Sigmoid colon (tissue), 7 donors: ENCODE measurements at places on chromosomes 16 and 17. TPM values are rescaled to one million over a fixed set of nuclear protein-coding genes. Genes with fewer than 3 reads are reported as not detected.

Gene IL34
- not detected for total RNA-seq

Gene AATK
- total RNA-seq: 4.8 TPM

Gene AOC2
- total RNA-seq: 2.1 TPM

Gene ATF7IP2
- total RNA-seq: 22.0 TPM

Gene GRAPL
- not detected for total RNA-seq

Gene RSPRY1
- 31.1 TPM for total RNA-seq

Gene CMTM2
- not detected for total RNA-seq

Gene SPATA32
- not detected for total RNA-seq

- H3K27me3 ChIP-seq: no peaks in the 10 kb centered on the region
- H3K27ac ChIP-seq: peak overlapping the region; percentile 83
- H3K36me3 ChIP-seq: no peaks in the 10 kb centered on the region
- no peak overlapping the region for H3K4me3 ChIP-seq
- H3K4me1 ChIP-seq: peaks cover 16% of the 10 kb centered on the region
- DNase-seq: no peak
Observed at GRCh38 chr16:87791295-87792204, 25.8 kb upstream of the KLHDC4 start.

DNA sequence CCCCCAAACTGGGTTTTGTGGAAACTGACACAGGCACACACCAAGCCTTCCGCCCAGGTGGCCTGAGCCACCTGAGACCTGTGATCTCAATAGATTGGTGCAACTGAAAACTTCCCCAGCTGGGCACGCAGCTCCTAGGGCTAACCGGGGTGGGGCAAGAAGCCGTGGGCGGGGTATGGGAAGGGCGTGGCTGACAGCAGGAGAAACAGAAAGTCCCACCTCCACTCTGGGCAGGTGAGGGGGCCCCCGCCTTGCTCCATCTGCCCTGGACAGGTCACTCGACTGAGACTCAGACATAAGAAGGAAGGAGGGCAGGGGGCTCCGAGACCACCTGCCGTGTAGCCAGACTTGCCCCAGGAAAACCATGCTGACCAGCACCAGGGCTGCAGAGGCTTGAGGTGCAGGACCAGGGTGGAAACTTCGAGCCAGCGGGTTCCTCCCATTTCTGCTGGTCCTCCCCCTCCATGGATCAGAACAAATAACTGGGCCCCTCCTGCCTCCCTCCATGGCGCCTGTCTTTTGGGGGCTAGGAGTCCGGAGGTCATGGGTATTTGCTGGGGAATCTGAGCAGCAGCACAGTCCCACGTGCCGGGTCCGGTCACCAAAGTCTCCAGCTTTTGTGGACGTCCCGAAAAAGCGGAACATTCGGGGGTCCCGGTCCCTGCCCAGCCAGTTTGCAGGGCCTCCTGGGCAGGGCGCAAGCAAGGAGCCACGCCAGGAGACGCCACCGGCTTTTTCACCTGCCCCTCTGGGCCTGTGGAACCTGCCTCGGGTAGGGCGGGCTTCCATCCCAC lies 1.3 kb downstream of the TIMP2 start:
- peak; percentile 82 for DNase-seq
- H3K27me3 ChIP-seq: no peaks in the 10 kb centered on the region
- peak overlapping the region; percentile 98 for H3K27ac ChIP-seq
- peaks cover 60% of the 10 kb centered on the region for H3K4me1 ChIP-seq
- H3K4me3 ChIP-seq: peak overlapping the region; percentile 60
- H3K36me3 ChIP-seq: no peaks in the 10 kb centered on the region

DNA sequence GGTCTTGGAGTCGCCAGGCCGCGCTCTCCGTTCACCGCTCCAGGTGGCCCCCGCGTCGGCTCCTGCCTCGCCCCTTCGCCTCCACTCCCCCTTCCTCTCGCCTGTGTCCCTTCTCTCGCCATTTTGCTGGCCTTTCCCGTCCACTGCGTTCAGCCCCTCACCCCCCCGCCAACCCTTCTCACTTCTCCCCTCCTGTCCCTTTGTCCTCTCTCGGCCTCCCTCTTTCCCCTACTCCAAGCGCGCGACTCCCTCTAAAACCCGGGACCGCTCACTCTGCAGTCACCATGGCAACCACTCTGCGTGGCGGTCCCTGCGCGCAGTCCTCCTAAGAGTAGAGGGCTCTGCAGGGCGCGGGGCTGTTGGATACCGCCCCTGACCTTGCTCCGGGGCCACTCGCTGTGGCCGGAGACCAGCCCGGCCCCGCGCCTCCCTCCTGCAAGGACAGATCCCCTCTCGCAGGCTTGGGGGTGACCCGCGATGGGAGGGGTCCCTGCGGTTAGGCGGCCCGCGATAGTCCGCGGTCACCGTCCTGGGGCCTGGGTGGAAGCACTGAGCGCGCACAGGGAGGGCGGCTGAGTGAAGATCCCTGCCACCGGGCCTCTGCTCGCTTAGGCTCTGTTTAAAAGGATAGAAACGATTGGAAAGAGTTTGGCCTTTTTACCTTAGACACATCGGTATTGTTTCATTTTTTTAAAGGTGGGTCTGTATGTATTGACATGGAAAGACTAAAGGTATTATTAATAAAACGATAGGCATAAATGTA lies 454 bp downstream of the CCDC40 start:
- peak overlapping the region; percentile 83 for H3K27ac ChIP-seq
- peak overlapping the region; percentile 66 for H3K4me3 ChIP-seq
- no peak for DNase-seq
- no peaks in the 10 kb centered on the region for H3K27me3 ChIP-seq
- H3K4me1 ChIP-seq: peaks cover 15% of the 10 kb centered on the region

DNA sequence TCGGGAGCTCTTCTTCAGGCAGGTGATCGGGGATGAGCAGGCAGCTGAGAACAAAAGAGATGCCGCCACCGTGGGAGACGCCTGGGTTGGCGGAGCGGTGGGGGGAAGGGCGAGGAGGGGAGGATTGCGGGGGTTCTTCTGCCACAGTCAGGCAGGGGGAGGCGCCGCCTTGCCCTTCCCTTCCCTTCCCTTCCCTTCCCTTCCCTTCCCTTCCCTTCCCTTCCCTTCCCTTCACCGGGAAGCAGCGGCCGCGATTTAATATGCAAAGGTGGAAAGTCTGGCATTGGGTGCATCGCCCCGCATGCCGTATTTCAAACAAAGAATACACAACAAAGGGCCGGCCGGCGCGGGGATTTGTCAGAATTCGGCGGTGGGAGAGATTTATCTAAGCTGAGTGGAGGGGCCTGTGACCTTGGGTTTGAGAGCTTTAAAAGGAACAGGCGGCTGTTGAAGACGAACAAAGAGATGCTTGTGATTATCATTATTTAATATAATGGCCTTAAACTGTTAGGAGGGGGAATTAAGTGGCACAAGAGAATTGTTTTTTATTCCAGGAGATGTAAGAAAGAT lies 262.3 kb upstream of the TNRC6C start:
- H3K4me3 ChIP-seq: no peak overlapping the region
- DNase-seq: no peak
- peak overlapping the region; percentile 7 for H3K27ac ChIP-seq
- no peaks in the 10 kb centered on the region for H3K27me3 ChIP-seq

DNA sequence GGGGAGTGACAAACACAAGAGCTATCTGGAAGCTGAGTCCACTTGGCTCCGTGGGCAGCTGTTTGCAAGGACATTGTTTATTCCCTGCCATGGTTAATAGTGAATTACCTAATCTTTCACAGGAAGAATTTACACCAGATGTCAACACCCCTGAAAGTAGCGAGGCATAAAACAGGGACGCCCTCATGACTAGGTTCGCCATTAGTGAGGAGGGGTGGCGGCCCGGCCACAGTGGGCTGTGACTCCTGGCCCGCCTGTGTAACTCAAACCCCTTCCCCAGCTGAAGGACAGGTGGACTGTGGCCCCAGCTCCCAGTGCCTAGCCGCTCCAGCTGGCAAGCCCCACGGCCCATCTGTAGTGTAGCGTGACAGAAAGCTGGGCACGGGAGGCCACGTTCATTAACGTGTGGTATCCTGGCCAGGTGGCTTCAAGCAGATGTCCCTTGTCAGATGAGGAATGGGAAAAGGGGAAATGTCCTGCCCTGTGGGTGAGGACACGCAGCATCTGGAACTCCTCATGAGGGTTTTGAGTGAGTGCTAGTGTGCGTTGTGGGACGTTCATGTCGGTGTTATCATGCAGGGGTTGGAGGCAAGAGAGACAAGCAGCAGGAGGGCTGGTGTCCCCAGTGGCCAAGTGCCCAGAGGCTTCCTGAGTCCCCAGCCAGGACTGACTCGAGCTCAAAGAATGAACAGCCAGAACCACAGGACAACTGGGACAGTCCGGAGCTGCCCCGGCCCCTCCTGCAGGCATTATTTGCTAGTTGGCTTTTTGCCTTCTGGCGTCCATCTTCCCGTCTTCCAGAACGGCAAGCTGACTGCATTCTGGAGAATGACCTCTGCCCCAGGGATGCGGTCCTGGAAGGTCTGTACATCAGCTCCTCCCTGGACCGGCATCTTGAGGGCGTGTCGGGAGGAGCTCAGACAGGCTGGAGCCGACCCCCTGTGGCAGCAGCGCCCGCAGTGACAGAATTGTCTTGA lies 19.2 kb downstream of the KDM8 start:
- no peaks in the 10 kb centered on the region for H3K27me3 ChIP-seq
- H3K4me3 ChIP-seq: no peak overlapping the region
- peaks cover 20% of the 10 kb centered on the region for H3K4me1 ChIP-seq
- H3K36me3 ChIP-seq: no peaks in the 10 kb centered on the region

DNA sequence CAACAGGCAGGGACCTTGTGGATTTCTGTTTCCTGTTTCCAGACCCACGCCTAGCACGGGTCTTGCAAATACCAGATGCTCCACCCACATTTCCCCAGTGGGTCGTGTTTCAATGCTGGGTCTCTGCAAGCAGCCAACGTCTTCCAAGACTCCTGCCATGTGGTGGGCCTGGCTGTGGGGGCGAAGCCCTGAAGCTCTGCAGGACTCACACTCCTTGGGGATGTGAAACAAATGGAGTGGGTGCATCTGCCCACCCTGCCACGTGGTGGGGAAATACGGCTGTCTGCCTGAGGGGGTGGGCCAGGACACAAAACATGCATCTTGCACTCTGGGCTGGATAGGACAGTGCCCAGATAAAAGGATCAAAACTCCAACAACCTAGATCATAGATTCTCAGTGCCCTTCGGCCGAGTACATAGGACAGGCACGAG lies 32.6 kb downstream of the FA2H start:
- H3K27me3 ChIP-seq: peaks cover under 1% of the 10 kb centered on the region
- peaks cover 14% of the 10 kb centered on the region for H3K4me1 ChIP-seq
- no peak overlapping the region for H3K4me3 ChIP-seq
- no peak overlapping the region for H3K27ac ChIP-seq
- H3K36me3 ChIP-seq: no peaks in the 10 kb centered on the region

- no peak overlapping the region for H3K27ac ChIP-seq
- H3K27me3 ChIP-seq: no peaks in the 10 kb centered on the region
- no peaks in the 10 kb centered on the region for H3K36me3 ChIP-seq
- DNase-seq: no peak
- H3K4me3 ChIP-seq: no peak overlapping the region
Observed at GRCh38 chr16:59205403-59205802, 471.3 kb upstream of the GOT2 start.

GRCh38 chr17:21304091-21304490 lies 19.6 kb downstream of the MAP2K3 start:
- no peaks in the 10 kb centered on the region for H3K27me3 ChIP-seq
- no peak overlapping the region for H3K27ac ChIP-seq
- no peaks in the 10 kb centered on the region for H3K4me1 ChIP-seq
- peaks cover 15% of the 10 kb centered on the region for H3K36me3 ChIP-seq
- DNase-seq: peak; percentile 74

- no peak overlapping the region for H3K27ac ChIP-seq
- no peak overlapping the region for H3K4me3 ChIP-seq
- no peaks in the 10 kb centered on the region for H3K36me3 ChIP-seq
- H3K27me3 ChIP-seq: no peaks in the 10 kb centered on the region
Observed at GRCh38 chr16:82895843-82896242, 269.1 kb downstream of the CDH13 start.

DNA sequence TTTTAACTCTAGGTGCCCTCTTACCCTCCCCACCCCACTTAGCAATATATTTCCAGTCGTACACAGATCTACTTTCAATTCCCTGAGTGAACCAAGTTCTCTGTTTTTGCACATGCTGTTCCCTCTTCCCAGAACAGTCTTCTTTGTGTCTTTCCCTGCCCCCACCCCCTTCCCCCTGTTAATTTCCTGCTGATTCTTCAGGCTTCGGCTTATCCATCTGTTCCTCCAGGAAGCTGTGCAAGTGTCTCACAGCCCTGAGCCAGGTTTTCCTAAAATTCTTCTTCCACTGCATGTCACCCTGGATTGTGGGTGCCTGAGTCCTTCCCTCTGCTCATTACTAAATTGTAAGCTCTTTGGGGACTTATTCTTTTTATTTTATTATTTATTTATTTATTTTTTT lies 12.4 kb upstream of the SPOP start:
- H3K4me3 ChIP-seq: no peak overlapping the region
- no peaks in the 10 kb centered on the region for H3K27me3 ChIP-seq
- peaks cover 47% of the 10 kb centered on the region for H3K4me1 ChIP-seq

DNA sequence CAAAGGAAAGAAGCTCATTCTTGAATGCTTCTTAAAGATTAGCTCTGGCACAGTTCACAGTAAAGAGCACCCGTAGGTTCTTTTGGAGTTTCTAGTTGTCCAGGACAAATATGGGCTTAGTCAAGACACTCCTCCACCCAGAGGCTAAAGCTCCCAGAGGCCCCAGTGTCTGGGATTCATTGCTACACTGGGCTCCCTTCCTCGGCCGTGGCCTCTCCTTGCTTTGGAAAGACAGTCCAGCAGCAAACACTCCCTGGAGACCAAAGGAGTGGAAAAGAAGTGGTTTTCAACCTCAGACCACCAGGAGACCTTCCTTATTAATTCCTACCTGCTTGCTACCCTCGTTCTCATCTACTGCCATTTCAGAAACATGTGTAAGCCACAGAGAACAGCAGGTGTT lies 17.1 kb downstream of the PHB1 start:
- no peak overlapping the region for H3K27ac ChIP-seq
- no peak overlapping the region for H3K4me3 ChIP-seq
- no peaks in the 10 kb centered on the region for H3K36me3 ChIP-seq
- peaks cover 21% of the 10 kb centered on the region for H3K4me1 ChIP-seq
- no peaks in the 10 kb centered on the region for H3K27me3 ChIP-seq

DNA sequence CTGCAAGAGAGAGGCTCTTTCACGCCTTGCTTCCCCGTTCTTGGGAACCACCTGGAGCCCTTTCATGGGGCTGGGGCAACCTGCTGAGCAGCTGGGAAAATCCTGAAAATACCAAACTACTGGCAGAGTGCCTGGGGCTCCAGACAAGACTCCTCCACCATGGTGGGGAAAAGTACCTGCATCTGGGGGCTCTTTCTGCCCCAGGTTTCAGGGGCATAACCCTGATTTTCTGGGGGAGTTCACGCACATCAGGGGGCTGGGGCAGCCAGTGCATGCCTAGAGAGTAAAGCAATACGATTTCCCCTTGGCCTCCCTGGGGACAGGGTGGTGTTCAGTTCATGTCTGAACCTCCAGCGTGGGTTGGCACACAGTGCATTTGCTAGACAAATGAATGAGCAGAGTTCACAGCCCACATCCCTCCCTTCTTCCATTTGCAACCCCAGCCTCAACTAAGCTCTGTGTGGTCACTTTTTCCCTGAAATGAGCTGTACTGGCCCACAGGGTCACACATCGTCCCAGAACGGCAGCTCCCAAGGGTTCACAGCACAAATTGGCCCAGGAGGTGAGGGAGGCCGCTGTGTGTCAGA lies 5.2 kb upstream of the CDC42EP4 start:
- H3K27ac ChIP-seq: no peak overlapping the region
